ENCODE measurements at places on chromosomes 11 and 22.
A peak's percentile ranks its signal among the peaks of the same experiment; 100 is the strongest.

DNA sequence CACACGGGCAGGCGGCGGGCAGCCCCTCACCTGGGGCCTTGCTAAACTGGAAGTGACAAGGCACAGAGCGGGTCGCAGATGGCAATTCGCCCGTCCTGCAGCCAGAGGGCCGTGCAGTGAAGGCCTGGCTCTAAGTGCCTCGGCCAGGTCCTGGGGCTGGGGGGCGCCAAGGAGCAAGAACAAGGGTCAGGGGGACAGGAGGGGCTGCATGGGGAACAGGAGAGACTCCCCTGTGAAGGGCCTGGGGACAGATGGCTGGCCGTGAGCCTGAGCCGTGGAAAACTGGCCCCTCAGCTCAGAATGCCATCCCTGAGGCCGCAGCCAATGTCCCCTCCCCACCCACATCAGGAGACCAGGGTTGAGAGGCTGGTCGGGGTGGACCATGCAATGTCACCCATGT lies 60.0 kb downstream of the RTL6 start:
- no peak for DNase-seq

GRCh38 chr11:92830377-92831155 lies 138.9 kb upstream of the MTNR1B start:
- no peak for DNase-seq

- no peak for DNase-seq
Measured at GRCh38 chr22:48697694-48698276, 1129.9 kb downstream of the BRD1 start.

GRCh38 chr11:4865855-4866254 lies 15.8 kb upstream of the OR51T1 start:
- DNase-seq = no peak

DNA sequence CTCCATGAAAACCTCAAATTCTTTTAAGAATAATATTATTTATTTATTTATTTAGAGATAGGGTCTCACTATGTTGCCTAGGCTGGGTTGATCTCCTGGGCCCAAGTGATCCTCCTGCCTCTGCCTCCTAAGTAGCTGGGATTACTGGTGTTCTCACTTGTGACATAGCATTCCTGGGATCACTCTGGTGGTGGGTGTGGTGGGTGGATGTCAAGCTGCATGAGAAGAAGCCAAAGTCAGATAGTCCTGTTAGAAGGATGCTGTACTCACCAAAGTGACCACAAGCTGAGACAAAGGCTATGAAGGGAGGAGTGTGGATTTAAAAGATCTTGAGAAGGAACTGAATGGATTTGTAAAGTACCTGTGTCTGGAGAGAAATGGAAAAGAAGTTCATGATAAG lies 87.9 kb upstream of the SPON1 start:
- DNase-seq = no peak

- no peak for DNase-seq
Measured at GRCh38 chr11:85475660-85476517, 151.3 kb downstream of the DLG2 start.

GRCh38 chr22:36116127-36116526 lies 44.4 kb downstream of the APOL3 start:
- no peak for DNase-seq

DNA sequence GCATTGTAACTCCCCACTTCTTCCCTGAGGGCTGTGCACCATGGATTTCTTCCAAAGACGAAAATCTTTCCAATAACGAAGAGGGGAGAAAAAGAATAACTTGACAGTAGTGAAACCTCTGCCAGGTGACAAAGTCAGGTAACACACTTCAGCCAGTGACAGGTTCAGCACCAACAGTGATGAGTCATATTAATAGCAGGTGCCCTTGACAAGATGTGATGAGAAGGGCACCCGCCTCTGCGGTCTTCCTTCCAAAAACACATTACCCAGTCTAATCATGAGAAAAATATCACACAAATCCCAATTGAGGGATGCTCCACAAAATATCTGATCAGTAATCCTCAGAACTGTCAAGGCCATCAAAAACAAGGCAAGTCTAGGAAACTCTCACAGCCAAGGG lies 157.8 kb downstream of the EFCAB6 start:
- no peak for DNase-seq

DNA sequence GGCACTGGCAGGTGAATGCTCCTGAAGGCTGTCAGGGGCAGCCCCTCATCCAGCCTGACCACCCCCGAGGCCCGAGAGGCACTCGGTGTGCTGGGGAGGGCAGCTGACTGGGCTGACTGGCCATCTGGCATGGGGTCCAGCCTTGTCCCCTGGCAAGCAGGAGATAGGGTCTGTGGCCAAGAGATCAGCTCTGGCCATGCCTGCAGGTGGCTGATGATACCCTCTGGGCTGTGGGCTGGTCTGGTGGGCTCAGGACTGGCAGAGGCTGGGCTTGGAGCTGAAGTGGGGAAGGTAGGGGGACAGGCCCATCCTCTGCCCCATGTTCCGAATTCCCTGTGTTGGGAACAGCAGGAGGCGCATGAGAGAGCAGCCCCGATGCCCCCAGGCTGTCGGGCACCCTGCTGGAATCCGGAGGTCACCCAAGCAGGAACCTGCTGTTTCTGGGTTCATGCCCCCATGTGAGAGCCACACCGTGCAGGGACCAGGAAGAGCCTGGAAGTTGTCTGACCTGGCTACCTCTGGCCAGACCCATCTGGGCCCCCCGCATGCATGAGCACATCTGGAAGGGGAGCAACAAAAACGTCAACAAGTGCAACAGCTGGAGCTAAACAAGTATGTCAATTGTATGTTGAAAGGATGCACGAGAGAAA lies 527.0 kb downstream of the TBC1D22A start:
- no peak for DNase-seq

DNA sequence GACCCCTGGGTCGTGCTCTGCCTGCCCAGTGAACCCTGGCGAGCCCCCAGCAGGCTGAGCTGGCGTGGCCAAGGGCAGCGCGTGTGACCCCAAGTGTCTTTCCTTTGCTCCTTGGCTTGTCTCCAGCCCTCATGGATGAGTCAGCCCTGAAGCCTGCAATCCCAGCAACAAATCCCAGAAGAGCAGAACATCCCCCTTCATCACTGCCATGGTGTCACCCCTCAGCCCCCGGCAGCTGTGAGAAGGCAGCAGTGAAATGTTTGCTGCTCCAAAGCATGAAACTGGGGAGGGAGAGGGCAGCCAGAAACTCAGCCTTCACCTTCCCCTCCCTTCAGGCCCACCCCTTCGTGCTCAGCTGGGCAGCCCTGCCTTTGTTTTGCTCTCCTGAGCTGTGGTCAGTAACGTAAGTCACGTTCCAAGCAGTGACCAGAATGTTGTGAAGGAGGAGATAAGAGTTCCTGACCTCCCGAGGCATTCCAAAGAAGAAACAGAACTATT lies 29.8 kb downstream of the ADAMTS15 start:
- no peak for DNase-seq

DNA sequence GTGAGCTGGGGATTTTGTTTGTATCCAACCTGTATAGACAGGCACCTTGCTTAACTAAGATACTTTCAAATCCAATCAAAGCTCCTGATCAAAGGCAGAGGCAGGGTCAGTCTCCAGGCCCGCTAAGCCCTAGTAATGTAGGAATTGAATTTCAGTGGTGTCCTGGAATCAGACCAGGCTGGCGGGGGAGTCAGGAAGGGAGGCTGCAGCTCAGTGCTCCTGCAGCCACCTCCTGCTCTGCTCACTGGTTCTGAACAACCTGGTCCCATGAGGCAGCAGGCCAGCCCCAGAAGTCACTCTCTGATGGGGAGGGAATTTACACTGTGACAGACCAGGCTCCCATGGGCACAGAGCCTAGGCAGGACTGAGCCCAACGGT lies 38.5 kb upstream of the GALNT18 start:
- no peak for DNase-seq

DNA sequence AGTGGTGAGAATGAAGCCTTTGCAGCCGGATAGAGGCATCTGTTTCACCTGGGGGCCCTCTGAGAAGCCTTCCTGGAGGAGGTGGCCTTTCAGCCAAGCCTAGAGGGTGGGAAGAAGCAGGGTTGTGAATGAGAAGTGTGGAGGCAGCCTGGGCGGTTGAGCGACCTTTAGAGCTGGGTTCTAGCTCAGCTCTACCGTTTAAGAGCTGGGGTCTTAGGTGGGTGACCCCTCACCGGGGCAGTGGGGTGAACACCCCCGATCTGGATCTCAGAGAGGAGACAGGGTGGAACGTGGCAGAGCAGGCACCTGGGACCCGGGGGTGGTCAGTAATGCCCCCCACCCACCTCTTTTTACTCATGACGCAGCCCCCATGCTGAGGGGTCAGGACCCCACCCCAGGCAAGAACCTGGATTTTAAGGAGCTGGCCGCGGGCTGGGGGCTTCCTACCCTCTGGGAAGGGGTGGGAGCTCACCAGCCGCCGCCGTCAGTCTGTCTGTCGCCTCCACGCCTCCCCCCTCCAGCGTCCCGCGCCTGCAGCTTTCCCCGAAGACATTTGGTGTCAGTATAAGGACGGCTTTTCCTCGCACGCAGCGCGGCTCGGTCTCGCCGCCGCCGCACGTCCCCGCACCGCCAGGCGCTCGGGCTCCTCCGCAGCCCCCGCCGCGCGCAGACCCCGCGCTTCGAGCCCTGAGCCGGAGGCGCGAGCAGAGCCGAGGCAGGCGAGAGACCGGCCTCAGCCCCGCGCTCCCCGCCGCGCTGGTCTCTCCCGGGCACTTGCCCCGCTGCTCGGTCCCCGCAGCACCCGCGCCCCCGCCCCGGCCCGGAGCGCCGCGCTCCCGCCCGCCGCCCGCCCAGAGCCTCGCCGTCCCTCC lies 13.3 kb upstream of the CACNA1I start:
- DNase-seq = peak; percentile 43

GRCh38 chr11:3901249-3902025 lies 46.0 kb downstream of the STIM1 start:
- no peak for DNase-seq

DNA sequence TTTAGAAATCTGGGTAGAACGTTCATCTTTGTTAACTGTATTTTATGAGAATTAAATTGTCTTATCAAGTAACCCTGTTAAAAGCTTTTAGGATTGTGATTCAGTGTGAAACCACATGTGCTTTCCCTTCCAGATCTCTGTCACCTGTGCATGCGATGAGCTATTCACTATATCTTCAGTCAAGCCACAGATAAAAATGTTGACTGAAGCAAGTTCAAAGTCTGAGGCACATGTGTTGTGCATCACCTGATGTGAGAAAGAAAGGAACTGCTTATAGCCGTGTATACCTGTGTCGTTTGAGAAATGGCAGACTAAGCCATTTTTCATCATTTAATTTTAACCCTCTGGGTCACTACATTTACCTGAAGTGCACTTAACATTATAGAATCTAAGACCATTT lies 1088.9 kb upstream of the TENM4 start:
- DNase-seq = no peak

DNA sequence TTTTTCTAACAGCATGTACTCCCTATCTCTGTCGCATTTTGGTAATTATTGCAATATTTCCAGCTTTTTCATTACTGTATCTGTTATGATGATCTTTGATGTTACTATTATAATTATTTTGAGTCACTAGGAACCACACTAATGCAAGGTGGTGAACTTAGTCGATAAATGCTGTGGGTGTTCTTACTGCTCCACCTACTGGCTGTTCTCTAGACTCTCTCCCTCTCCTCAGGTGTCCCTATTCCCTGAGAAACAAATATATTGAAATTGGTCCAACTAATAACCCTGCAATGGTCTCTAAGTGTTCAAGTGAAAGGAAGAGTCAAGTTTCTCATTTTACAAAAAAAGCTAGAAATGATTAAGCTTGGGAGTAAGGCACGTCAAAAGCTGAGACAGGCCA lies 10.5 kb downstream of the ARL14EP start:
- no peak for DNase-seq

- no peak for DNase-seq
Measured at GRCh38 chr11:7348432-7349304, 97.0 kb downstream of the SYT9 start.

GRCh38 chr11:6365659-6366058 lies 24.6 kb upstream of the SMPD1 start:
- DNase-seq = no peak

- no peak for DNase-seq
Measured at GRCh38 chr22:23408321-23408720, 171.8 kb downstream of the IGLL1 start.

DNA sequence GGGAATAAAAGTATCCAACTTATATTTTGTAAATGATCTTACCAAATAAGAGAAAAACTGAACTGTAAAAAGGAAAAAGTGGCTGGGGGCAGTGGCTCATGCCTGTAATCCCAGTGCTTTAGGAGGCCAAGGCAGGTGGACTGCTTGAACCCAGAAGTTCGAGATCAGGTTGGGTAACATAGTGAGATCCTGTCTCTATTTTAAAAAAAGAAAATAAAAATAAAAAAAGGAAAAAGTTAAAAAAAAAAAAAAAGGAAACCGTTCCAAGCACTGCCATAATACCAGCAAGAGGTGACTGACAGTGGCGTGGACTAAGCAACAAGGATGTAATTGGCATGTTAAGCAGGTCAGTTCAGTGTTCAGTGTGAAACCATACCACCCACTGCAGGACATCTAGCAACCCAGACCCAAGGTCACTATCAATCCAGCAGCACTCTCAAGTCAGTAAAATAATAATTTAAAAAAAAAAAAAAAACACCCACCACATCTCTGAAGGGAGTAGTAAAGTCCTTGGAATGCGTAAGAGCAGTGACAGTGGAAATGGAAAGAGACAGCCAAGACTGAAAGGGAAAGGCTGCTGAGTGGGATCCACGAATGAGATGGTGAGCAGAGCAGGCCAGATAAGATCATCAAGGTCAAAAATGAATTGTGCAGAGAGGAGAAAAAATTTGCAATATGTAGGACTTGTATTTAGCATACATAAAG lies 43.6 kb downstream of the MAPK1 start:
- DNase-seq = no peak

- peak; percentile 67 for DNase-seq
Measured at GRCh38 chr11:64856382-64857227, 12.2 kb upstream of the CDC42BPG start.

DNA sequence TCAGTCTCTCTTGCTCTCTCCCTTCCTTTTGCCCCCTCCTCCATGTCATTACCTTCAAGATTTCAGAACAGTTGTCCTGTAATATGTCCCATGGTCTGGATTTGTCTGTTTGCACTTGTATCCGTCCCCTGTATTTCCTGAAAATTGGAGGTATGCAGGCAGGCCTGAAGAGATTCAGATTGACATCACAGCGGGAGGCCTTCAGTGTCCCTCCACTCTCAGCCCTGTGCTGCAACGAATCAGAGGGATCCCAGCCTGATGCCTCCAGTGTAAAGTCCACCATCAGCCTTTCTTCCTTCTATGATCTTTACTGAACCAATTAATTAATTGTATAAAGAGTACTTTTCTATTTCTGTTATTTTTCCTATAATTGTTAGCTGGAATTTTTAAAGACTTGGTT lies 57.3 kb downstream of the ELMOD1 start:
- DNase-seq = no peak

GRCh38 chr11:111019871-111020670 lies 225.5 kb upstream of the POU2AF2 start:
- DNase-seq = no peak

- no peak for DNase-seq
Measured at GRCh38 chr11:120482149-120482548, 29.4 kb upstream of the GRIK4 start.

- DNase-seq = no peak
Measured at GRCh38 chr11:92101920-92102319, 122.7 kb upstream of the FAT3 start.

GRCh38 chr11:826836-827145 lies 928 bp upstream of the CRACR2B start:
- DNase-seq = no peak

GRCh38 chr11:17923217-17923616 lies 89.6 kb downstream of the SERGEF start:
- no peak for DNase-seq
